ENCODE measurements at places on chromosomes 3 and 15. TPM values are rescaled to one million over a fixed set of nuclear protein-coding genes. Genes with fewer than 3 reads are reported as not detected.

The SI gene
- not detected for total RNA-seq

- DNase-seq = no peak
Observed at GRCh38 chr3:130260918-130261317, 84.6 kb upstream of the COL6A5 start.

DNA sequence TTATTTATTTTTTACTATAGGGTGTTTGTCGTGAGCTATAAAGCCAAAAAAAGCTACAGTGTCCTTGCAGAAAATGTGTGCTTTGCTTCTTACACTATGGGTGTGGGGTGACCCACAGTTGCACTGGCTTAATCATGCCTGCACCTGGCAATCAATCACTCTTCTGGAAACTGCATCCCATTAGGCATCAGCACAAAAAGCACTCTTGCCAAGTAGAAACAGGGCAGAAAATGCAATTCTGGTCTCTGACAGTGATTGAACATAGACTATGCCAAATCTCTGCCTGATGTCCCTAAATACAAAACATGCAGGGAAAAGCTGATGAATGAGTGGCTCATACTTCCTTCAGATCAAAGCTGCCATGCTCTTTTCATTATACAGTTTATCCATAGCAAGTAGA is 30.4 kb upstream of the PLAAT1 start:
- no peak for DNase-seq

- no peak for DNase-seq
Observed at GRCh38 chr3:42714171-42714852, 11.7 kb upstream of the HHATL start.

GRCh38 chr15:34793071-34793470 is 2.3 kb downstream of the ACTC1 start:
- DNase-seq = no peak

The TP63 gene
- total RNA-seq = 0.24 TPM

DNA sequence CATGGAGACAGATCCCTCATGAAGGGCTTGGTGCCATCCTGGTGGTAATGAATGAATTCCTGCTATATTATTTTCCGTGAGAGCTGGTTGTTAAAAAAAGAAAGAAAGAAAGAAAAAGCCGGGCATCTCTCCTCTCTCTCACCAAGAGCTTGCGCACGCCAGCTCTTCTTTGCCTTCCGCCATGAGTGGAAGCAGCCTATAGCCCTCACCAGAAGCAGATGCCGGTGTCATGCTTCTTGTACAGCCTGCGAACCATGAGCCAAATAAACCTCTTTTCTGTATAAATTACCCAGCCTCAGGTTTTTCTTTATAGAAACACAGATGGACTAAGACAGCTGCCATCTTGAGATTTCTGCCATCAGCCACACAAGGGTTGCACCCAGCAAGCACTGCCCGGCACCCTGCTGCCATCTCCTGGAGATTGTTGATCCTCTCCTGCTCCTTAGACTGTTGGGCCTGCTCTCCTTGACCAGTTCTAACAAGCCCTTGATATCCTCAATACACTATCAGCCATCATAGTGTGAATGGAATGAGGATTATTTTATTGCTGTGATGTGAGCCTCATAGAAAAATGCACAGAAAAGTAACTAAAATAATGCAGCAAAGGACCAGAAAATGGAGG is 3.5 kb upstream of the AHSG start:
- DNase-seq = no peak

GRCh38 chr3:33152363-33153360 is 38.8 kb downstream of the CRTAP start:
- DNase-seq = no peak

- DNase-seq = no peak
Observed at GRCh38 chr15:75153565-75154276, 48.0 kb upstream of the C15orf39 start.

The ALDH1A3 gene
- 14.7 TPM for total RNA-seq

GRCh38 chr3:125072301-125072700 is 16.5 kb upstream of the HEG1 start:
- DNase-seq = no peak

DNA sequence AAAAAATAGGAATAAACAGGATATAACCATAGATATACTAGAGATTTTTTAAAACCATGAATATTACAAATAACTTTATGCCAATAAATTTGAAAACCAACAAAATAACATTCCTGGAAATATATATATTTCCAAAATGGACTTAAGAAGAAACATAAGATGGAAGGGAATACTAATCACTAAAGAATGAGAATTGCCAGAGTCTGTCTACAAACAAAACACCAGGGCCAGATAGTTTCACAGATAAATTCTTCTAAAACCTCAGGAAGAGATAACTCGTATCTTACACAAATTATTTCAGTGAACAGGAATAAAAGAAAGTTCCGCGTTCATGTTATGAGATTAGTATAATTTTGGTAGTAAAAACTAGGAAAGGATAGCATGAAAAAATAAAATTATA is 107.3 kb downstream of the HERC1 start:
- DNase-seq = no peak

The ARNT2 gene
- total RNA-seq = 8.4 TPM

- DNase-seq = no peak
Observed at GRCh38 chr15:92818651-92819277, 81.4 kb upstream of the CHD2 start.

- no peak for DNase-seq
Observed at GRCh38 chr15:79364571-79365240, 53.8 kb downstream of the TMED3 start.

The HOMER2 gene
- total RNA-seq = 24.8 TPM

The ZBBX gene
- total RNA-seq = not detected

- DNase-seq = no peak
Observed at GRCh38 chr3:48693826-48694225, 8.1 kb upstream of the NCKIPSD start.

The ARGFX gene
- not detected for total RNA-seq

DNA sequence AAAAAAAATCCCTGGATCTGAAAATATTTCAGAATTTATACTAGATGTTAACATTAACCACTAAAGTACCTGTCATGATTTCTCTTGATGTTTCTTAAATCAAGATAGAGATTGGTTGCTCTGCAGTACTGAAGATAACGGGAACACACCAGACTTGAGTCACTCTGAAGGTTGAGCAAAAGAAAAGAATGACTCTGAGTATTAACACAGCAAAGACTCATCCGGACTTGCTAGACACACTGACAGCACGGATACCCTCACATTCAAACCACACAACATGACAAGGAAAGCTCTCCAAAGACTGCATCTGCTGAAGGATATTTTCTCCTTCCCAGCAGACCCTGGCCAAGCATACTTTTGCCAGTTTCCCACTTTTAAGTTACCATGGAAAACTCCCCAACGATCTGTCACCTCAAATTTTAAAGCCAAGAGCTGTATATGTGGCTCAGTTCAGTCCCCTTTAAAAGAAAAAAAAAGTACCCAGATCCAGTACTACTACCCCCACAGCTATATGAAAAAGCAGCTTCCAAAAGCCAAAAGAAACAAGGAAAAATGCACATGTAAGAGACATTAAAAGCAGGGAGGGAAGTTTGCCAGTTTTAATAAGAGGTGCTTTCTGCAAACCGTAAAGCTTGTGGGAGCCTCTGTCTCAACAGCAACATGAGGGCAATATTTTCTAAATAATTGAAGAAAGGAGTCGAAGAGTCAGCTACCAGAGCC is 8.3 kb downstream of the EOGT start:
- no peak for DNase-seq

- DNase-seq = no peak
Observed at GRCh38 chr15:100809151-100809550, 70.5 kb upstream of the ALDH1A3 start.

DNA sequence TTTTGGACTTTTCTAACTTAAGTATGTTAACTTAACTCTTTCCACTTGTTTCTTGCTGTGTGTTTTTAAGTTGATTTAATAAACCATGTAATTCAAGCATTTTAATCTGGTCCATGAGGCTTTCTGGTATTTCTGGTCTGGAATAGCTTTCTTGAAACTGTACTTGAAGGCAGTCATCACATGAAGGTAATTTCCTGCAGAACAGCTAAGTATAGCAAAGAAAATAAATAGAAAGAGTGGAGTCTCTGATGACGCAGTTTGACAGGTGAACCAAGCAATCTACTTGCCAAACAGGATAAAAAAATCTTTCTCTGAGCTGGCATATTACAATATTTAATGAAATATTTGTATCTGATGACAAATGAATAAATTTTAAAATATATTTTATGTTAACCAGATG is 74.9 kb downstream of the BTLA start:
- DNase-seq = no peak

- DNase-seq = peak; percentile 36
Observed at GRCh38 chr3:194931865-194932264, 246.2 kb downstream of the FAM43A start.

The POLR2H gene
- 35.5 TPM for total RNA-seq

The AKAP13 gene
- 293 TPM for total RNA-seq

DNA sequence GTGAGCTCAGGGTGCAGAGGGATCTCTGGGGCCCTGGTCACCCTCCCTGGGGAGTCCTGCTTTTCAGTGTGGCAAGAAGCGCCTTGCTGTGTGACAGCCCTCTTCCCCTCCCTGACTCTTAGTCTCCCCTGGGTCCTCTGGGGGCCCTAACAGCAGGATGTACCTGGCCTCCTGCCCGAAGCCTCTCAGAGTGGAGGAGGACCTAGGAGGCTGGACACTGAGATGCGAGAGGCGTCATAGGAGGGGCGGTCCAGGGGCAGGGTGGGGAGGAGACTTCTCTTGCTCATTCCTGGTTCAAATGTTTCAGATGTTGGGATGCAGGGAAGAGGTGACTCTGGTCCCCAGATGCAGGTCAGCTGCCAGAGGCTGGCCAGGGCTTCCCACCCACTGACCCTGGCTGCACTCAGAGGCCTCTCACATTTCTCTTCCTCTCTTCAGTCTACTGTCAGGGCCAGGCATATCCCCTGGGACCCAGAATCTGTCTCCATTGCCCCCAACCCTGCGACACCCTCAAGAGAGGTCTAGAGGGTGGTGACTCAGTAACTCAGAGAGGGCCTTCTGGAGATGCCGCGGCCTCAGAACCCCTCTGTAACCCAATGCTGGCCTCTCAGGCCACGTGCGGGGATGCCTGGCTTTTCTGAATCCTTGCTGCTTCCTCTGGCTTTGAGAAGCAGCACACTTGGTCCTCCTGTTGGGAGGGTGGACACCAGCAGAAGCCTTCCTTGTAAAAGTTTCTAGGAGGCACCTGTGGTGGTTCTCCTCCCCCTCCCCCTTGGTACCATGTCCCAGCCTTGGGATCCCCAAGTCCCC is 25.9 kb downstream of the SNX33 start:
- DNase-seq = peak; percentile 89

GRCh38 chr3:100709842-100710260 is 557 bp downstream of the TFG start:
- DNase-seq = no peak

GRCh38 chr15:48394970-48395369 is 63.7 kb downstream of the DUT start:
- DNase-seq = no peak

The CCR9 gene
- total RNA-seq = not detected

GRCh38 chr3:185961675-185962232 is 23.9 kb upstream of the TRA2B start:
- no peak for DNase-seq

The PRICKLE2 gene
- 22.2 TPM for total RNA-seq

DNA sequence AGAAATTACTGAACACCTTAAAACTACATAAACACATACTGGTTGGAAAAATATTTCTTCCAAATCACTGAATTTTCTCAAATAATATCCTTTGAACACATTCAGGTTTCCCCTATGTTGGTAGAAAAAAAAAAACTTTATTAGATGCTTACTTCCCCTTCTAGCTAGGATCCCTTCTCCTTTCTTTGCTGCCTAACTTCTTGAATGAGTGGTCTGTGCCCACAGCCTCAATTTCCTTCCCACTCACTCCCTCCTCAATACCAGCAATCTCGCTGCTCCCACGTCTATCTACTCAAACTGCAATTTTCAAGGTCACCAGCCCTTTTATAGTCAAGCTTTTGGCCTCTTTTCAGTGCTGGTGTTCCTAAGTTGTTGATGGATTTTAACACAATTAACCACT is 8.3 kb downstream of the CD200R1 start:
- no peak for DNase-seq

GRCh38 chr3:184378651-184379357 is 797 bp upstream of the THPO start:
- DNase-seq = no peak

The CSTA gene
- total RNA-seq = 1.1 TPM

DNA sequence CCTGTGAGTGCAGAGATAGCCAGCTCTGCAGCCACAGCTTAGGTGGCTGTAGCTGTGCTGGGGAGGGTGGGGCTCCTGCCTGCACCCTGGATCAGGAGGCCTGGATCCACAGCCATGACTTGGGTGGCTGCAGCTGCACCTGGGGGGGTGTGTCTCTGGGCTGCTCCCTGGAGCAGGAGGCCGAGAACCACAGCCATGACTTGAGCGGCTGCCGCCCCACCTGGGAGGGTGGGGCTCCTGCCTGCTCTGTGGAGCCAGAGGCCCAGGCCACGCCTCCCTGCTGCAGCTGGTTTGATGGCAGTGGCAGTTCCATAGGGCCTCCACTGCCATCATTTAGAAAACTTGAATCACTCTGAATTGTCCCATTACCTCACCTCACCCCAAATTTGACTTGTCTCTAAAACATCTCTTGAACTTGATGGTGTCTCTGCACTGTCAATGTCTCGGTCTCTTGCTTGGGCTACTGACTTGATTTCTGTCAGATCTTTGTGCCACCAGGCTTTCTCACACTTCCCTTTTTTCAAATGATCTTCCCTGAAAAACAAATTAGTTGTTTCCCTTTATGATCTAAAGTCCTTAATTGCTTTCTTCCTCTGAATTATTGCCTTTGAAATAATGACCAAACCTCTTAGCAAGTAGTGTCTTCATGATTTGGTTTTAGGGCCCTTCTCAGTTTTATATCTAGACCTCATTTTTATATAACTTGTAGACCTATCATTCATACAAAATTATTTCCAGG is 313.2 kb upstream of the MME start:
- DNase-seq = no peak

DNA sequence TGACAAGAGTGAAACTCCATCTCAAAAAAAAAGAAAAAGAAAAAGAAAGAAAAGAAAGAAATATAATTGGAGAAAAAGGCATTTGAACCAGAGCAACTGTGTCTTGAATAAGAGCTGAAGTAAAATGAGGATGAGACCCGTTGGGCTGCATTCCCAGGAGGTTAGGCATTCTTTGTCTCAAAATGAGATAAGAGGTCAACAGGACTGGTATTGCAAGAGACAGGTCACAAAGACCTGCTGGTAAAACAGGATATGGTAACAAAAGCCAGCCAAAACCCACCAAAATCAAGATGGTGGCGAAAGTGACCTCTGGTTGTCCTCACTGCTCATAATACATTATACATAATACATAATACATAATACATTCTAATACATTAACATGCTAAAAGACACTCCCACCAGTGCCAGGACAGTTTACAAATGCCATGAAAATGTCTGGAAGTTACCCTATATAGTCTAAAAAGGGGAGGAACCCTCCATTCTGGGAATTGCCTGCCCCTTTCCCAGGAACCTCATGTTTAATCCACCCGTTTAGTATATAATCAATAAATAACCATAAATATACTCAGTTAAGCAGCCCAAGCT is 8.6 kb upstream of the TIPIN start:
- no peak for DNase-seq

- DNase-seq = no peak
Observed at GRCh38 chr15:73950479-73950830, 24.2 kb downstream of the LOXL1 start.
